ENCODE measurements at places on chromosomes 1 and 21.

- no peak for DNase-seq
These were observed 1.7 kb upstream of the OPTC start for GRCh38 chr1:203492082-203492747.

- peak; percentile 4 for DNase-seq
These were observed at the start of gene HMCN1 for GRCh38 chr1:185733818-185734735. Gene HMCN1 (plus strand): TSS chr1:185734391. CDS start chr1:185734780, 389 bp downstream.

DNA sequence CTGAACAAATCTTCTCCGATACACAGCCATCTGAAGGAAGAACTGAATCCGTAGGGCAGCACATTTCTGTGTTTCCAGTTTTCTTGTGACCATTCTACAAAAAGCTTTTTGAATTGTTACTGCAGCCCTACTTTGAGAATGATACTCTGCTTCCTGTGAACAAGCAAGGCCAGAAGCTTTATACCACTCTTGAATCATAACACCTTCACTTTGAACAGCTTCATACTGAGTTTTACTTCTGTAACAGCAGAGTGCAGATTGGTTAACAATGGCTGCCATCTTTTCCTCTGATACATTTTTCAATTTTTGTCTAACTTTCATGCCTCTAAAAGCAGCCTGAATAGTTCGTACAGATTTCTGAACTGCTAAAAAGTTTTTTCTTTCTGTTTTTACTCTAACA is 33.6 kb upstream of the F13B start:
- no peak for DNase-seq

DNA sequence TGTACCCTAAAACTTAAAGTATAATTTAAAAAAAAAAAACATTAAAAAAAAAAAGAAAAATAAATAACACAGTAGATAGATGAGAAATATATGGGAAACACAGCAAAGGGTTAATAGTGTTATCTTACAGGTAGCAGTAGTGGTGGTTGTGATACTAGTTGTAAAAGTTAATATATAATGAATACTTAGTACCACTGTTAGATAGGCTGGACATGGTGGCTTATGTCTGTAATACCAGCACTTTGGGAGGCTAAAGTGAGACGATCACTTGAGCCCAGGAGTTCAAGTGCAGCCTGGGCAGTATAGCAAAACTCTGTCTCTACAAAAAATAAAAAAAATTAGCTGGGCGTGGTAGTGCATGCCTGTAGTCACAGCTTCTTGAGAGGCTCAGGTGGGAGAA is 32.6 kb upstream of the CD46 start:
- no peak for DNase-seq

- no peak for DNase-seq
These were observed 1531.1 kb downstream of the MRPL39 start for GRCh38 chr21:24076179-24076578.

- DNase-seq, result no peak
These were observed 6.3 kb downstream of the PRCC start for GRCh38 chr1:156773607-156774006.

DNA sequence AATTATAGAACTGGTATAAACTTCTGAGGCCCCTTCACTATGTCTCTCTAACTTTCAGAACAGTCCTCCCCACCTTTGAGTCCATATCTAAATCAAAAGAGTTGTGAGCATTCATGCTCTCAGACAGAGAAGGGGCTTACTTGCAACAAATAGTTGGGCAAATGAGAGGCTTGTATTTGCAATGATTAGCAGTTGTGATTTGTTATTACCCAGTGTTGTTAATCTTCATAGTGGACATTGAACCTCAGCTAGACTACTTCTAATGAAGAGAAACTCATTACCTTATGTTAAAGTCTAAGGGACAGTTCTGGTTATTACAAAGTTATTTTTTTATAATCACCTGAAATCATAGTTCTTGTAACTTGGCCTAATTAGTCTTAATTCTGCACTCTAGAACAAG is 114.5 kb downstream of the RABGAP1L start:
- no peak for DNase-seq

DNA sequence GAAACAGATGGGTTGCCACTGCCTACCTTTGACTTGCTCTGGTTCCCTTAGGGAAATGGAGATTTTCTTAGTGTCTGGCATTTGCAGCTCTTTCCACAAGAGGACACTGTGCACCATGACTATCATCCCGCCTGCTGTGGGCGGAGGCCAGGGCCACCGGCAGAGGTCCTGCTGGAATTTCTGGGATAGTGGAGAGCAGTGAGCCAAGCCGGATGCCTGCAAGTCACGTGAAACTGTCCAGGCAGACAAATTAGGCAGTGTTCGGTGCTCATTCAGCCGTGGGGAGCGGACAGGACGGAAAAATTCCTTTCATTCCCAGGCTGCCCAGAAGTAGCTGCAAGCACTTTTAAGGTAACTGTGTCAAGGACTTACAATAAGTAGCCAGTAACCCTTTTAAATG is 43.4 kb downstream of the IGSF5 start:
- no peak for DNase-seq

DNA sequence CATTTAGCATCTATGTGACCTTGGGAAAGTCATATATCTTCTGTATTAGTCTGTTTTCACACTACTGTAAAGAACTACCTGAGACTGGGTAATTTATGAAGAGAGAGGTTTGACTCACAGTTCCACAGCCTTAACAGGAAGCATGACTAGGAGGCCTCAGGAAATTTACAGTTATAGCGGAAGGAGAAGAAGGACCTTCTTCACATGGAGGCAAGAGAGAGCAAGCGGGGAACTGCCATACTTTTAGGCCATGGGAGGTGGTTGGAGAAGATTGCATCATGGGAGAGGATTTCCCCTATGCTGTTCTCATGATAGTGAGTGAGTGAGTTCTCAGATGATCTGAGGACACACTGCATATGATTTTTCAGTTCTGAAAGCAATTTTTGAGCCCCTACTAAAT is 87.9 kb downstream of the CLEC20A start:
- DNase-seq, result no peak

DNA sequence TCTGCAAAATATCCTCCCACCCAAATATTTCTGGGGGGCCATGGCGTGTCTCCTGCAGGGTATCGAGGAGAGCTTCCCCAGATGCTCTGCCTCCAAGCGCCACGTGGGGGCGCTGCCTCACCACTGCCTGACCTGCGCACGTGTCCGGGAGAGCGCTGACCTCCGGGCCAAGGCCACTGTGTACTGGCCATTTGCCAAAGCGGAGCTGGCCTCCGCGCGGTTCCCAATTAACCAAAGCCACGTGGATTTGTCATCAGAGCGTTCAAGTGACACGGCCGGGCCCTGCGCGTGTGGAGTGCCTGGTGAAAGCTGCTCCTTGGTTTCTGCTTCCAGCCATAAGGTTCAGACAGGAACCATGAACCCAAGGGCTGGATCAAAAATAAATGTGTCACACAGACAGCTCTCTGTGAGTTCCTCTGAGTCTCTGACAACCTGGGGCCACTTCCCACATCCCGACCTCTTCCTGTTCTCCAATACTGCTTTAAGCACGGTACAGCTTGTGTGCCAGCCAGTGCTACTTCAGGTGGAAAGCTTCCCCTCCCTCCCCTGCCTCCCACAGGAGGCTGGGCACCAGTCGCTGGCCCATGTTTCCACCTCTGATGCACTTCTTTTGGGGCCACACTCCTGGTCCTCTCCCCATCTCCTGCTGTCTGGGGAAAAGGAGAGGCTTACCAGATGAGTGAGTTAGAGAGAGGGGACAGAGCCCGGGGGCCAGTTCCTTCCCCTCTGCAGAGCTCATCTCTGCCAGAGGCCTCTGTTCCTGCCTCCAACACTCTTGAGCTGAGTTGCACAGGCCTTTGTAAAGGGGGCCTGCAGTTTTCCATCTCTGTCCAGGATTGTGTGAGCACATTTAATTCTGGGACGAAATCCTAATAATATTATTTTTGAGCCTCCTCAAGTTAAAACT is 26.1 kb downstream of the ZP4 start:
- no peak for DNase-seq

DNA sequence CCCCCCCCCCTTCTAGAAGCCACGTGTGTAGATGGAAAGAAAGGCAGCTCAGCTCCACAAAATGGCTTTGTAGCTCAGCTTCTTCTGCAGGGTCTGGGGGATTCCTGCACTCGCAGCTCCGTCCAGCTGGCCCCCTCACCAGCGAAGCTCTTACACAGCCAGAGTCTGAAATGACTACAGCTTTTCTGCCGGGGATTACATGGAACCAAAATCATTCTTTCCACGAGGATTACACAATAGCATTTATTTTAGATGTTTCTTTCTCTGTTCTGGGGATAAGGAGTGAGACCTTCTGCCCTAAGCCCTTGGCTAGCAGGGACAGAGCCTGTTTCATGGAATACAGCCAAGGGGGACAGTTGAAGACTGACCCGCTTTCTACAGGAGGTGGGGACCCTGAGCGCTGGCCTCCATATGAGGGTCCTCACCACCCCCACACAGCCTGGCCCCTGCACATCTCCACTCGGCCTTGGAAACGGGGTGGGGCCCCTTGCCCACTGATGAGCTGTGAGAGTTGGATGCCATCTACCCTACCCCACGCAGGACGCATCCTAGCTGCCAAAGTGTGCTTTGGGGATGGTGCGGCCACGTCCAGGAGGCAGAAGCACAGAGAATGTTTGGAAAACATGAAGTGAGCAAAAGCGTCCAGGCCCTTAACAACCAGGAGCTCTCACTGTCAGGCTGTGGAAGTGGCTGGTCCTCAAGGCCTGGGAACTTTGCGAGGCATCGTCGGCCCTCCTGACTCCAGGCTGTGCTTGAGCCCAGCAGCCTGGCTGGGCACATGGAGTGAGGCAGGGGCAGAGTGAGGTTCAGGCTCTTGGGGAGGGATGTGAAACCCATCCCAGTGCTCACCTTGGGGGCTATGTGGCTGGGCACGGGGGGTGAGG is 14.5 kb downstream of the ACTRT2 start:
- no peak for DNase-seq

DNA sequence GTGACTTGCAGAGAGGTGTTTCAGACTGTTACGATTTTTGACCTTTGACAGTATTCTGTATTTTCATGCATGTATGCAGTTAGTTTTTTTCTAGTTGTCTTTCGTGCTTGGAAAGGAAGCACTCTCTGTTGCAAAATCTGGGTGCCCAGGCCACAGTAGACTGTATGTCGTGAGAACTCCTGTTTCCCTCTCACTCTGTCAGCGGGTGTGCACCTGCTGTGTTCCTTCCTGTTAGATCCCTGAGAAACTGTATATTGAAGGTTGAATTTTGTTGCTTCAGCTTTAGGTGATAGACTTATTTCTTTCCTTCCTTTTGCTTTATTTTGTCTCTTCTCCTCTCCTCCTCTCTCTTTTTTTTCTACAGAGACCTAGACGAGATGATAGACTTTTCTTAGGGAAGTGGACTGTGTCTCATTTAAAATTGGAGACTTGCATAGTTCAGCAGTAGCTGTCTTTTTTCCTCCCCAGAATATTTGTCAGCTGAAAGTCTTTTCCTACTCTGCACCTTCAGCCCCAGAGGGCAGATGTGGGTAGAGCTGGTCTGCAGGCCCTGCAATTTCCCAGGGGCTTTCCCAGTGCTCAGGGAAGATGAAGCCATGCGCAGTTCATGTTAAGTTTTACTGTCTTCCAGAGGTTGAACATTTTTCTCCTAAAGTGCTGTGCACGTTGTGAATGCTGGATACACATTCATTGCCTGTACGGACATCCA is 1.4 kb downstream of the TRAPPC10 start:
- peak; percentile 25 for DNase-seq

- DNase-seq, result no peak
These were observed 33.4 kb upstream of the NTPCR start for GRCh38 chr1:232917053-232917452.

DNA sequence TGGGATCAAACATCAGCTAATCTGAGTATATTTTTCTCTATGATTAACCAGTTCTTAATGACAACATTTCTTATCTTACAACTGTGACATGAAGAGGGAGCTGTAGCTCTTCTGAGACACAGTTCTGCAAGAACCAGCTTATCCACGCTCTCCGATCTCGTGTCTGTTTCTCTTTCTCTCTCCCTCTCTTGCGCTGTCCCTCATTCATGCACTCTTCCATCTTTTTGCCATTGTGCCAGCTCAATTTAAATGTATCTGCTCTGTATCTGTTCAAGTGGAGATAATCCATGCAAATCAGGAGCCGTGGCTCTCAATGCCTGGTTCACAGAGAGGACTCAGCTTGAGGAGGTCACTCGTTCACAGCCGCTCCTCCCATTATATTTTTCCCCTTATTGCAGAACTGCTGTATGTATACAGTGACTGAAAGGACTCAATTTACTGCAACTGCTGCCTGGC is 494.7 kb upstream of the ADGRL2 start:
- no peak for DNase-seq

GRCh38 chr1:204426971-204427701 is 15.5 kb upstream of the PPP1R15B start:
- no peak for DNase-seq

GRCh38 chr1:232587141-232588008 is 42.6 kb downstream of the SIPA1L2 start:
- DNase-seq, result peak; percentile 9

GRCh38 chr1:200530623-200531261 is 89.8 kb downstream of the KIF14 start:
- DNase-seq, result no peak

DNA sequence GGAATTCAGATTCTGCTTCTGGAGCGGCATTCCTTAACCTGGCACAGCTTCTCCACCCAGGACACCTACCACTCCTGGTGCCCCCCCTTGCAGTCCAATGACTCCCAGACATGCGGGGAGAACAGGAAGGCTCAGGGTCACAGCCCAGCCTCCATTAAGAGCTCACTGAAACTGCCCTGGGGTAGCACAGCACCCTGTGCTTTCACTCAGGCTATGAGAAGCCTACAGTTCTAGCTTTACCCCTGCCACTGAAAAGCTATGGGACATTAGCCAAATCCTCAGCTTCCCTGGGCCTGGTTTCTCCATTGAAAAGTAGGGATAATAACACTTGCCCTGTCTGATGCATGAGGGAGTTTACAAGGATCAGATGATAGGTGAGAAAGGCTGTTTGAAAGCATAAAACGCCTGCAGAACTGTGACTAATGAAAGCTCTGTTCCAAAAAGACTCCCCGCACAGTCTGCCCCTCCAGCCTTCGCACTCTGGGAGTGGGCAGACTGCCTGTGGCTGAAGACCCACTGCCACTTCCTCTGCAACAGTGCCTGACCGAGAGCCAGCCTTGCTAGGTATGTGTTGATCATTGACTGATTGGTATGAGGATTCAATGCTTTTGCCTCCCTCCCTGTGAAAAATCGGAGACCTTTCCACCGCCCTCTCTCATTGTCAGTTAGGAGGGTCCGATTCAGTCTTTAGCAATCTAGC is 2.7 kb upstream of the CLDN19 start:
- DNase-seq, result no peak

- no peak for DNase-seq
These were observed 168.7 kb downstream of the GPATCH2 start for GRCh38 chr1:217462159-217462558.

DNA sequence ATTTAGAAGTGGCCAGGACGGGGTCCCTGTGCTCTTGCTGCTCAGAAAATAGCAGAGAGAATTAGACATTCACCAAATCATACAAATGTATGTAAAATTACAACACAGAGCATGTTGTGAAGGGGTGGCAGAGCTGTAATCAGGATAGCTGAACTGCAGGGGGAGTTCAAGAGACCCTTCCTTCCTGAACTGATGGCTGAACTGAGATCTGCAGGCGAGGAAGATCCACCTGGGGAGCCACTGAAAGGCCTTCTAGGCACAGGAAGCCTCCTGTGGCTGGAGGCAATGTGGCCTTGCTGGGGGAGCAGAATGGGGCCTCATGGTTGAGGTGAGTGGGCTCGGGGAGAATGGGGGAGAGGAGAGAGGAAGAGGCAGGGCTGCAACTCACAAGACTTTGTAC is 216.5 kb downstream of the PRDM2 start:
- DNase-seq, result no peak

GRCh38 chr1:226654046-226654667 is 84.9 kb downstream of the ITPKB start:
- DNase-seq, result no peak

Data from stimulated activated CD8-positive, alpha-beta memory T cell treated with anti-CD3 and anti-CD28 coated beads, Interleukin-15, amount 100 ng/mL, for 48 hours (primary cell).